ENCODE measurements at places on chromosomes 3 and 15.

GRCh38 chr15:70062321-70062956 lies 35.3 kb downstream of the TLE3 start:
- DNase-seq, result peak; percentile 87

GRCh38 chr3:52019352-52020080 lies 23.8 kb upstream of the RPL29 start:
- no peak for DNase-seq

GRCh38 chr15:34810443-34811129 lies 15.2 kb upstream of the ACTC1 start:
- DNase-seq, result no peak

DNA sequence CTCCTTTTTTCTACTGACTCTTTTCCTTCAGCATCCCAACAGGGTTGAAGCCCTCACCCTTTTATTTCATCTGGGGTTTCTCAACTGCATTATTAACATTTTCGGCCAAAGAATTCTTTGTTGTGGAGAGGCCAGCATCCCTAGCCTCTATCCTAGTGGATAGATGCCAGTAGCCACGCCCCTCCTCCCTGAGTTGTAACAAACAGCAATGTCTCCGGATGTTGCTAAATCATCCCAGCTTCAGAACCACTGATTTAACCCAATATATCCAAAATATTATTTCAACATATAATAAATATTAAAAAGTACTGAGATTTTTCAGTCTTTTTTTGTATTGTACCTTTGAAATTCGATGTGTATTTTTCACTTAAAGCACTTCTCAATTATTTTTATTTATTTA lies 2.0 kb upstream of the RNF111 start:
- DNase-seq, result no peak

DNA sequence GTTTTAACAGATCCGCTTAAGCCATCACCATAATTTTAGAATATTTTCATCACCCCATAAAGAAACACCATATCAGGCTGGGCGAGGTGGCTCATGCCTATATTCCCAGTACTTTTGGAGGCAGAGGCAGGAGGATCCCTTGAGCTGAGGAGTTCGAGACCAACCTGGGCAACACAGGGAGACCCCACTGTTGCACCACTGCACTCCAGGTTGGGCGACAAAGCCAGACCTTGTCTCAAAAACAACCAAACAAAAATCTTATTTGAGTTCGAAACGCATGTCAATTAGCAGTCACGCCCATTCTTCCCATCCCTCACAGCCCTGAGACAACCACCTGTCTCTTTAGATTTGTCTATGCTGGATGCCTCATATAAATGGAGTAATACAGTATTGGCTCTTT lies 119.9 kb downstream of the KLF13 start:
- DNase-seq, result no peak

- no peak for DNase-seq
Measured at GRCh38 chr15:63041974-63042876, at the start of gene TPM1. TPM1 (plus strand) TSS chr15:63042747; CDS start chr15:63042830, 83 bp downstream.

- DNase-seq, result no peak
Measured at GRCh38 chr3:13259831-13260230, 160.3 kb downstream of the NUP210 start.

GRCh38 chr15:70625438-70625837 lies 137.9 kb downstream of the UACA start:
- DNase-seq, result no peak

GRCh38 chr15:58154769-58155168 lies 16.6 kb downstream of the AQP9 start:
- no peak for DNase-seq

DNA sequence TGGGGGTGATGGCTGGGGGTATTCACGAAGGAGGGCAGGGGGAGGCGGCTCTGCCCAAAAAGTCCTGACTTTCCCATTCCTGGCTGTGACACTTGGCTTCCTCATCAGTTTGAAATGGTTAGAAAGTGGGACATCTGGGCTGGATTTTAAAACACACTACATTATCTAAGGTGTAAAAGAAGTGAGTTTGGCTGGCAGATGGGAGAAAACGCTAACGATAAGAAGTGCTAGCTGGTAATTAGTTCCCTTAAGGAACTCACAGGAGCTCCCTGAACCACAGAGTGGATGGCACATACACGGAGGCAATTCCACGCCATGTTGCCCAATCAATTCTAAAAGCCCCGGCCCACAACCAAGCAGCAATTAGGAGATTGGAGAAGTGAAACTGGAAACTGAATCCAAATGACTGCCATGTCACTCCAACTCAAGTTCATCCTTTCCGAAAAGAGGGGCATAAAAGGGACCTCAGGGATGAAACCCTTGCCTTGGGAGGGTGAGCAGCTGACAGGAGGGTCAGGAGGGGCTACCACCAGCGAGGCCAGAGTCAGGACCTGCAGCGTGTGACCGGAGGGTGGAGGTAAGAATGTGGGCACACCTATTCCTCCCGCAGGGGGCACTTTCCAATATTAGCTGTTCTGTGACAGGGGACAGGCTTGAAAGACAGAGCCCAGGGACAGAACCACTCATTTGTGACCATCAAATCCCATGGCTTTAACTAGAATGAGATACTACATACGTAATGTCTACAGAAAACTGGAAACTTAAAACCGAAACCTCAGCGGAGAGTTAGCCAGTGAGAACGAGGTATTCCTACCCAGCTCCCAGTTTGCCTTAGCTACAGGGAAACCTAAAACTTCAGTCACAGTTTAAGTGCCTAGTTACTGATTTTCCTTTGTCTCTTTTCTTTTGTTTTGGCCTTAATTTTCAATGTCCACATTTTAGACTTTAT lies 95.3 kb upstream of the OXTR start:
- no peak for DNase-seq

GRCh38 chr15:63981596-63982320 lies 64.5 kb downstream of the DAPK2 start:
- no peak for DNase-seq

DNA sequence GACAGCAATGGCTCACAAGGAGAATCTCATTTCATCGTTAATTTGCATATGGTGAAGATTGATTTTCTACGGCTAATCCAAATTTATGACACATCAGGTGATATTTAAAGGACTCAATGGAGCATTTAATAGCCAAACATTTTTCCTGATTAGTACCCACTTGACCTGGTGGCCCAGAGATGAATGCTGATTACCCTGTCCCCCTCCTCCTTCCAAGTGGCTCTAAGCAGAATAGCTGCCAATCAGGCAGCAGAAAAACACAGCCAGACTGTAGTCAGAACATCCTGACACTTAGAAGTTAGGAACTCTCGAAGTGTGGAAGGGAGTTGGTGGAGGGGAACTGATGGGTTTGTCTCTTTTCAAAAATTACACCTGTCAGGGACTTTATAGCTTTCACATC lies 302.5 kb downstream of the ZNF621 start:
- DNase-seq, result no peak

GRCh38 chr3:128077202-128077624 lies 25.0 kb downstream of the SEC61A1 start:
- no peak for DNase-seq

DNA sequence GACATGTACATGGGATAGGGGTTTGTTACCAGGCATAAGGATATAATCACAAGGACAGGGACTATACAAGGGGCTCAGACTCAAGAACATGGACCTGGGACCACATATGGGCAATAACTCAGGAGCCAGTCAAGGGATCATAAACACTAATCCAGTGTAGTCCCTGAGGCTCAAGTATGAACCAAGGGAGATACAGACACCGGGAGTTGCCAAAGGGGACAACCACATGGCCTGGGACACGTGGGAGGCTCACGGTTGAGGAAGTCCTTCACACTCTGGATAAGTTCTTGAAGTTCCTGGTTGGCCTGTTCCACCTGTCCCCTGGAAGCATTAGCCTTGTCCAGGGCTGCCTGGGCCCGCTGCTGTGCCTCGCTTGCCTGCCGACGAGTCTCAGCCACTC lies 1.8 kb upstream of the USP19 start:
- DNase-seq, result no peak

GRCh38 chr15:87846746-87847145 lies 409.8 kb downstream of the NTRK3 start:
- no peak for DNase-seq

DNA sequence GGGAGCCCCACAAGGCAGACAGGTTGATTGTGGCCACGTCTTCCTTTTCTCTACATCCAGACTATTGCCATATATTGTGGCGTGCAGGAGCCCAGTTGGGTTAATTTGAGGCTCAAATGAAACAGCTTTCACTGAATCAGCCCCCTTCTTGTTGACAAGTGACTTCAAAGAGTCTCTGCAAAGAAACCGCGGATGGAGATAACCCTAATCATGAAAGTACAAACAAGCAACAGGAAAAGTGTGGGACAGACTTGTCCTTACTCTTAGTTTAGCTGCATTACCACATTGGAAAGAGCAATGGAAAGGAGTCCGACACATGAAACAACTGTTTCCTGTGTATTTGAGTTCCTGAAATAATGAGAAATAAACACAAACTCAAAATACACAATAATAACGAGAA lies 3.3 kb downstream of the TMEM40 start:
- no peak for DNase-seq

- no peak for DNase-seq
Measured at GRCh38 chr15:56754772-56755370, 21.6 kb upstream of the ZNF280D start.

Measured in midbrain (tissue), 1 donor.